Mesenteric fat pad (tissue), 1 donor: ENCODE measurements at places on chromosomes 2 and 18. TPM values are rescaled to one million over a fixed set of nuclear protein-coding genes. Genes with fewer than 3 reads are reported as not detected.

DNA sequence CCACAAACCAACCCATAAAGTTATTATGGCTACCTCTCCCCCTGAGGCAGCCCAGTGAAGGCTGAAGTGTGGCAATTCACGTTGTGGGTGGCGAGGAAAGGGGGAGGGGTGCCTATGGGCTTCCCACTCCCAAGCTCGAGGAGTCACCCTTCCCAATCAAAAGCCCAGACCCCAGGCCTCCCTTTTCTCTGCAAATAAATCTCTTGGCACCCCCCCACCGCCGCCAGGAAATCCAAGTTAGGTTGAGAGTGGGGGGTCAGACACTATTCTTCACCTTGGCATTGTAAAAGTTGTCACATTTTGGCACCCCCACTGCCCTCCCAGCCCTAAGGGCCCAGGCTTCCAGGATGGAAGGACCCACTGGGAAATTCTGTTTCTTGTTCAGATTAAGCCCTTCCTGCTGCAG, 6.9 kb downstream of the ANKRD53 start:
- DNase-seq = peak; percentile 57

GRCh38 chr2:168053676-168054075, 193.7 kb downstream of the STK39 start:
- DNase-seq = no peak

Gene CDK15
- 1.9 TPM for total RNA-seq

Gene HOXD8
- 13.3 TPM for total RNA-seq

Gene BCL2
- total RNA-seq = 58.7 TPM

DNA sequence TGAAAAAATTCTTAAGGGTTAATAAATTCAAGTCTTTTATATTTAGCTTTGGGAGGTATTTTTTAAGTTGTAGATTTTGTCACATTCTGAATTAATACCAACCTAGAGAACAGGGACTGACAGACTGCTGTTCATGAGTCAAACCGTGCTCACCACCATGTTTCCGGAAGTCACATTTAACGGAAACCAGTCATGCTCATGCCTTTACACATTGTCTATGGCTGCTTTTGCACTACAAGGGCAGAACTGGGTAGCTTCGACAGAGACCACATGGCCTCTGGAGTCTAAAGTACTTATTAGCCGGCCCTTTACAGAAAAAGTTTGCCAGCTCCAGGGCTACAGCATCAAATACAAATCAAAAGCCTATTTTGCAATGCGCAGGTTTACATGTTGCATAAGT, 33.3 kb downstream of the LONRF2 start:
- DNase-seq = no peak

Gene NEUROD1
- total RNA-seq = not detected

DNA sequence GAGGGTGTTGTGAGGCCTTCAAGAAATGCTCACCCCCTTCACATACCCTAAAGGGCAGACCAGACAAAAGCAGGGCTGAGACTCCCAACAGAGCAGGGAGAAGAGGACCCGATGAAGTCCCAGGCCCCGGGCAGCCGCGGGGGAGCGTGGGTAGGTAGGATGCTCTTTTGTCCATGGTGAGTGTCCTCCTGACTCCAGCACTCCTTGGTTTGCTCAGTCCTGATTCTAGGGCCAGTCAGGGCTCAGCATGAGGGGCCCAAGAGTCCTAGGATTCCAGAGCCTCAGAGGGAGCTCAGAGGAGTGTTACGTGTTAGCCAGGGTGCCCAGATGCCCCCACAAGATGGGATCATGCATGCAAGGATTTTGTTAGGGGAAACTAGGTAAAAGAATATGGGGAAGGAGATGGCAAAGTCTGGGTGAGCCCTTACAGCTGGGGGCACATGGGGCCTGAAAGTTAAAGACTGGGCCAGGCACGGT, 64.8 kb downstream of the SMAD7 start:
- DNase-seq = peak; percentile 67

DNA sequence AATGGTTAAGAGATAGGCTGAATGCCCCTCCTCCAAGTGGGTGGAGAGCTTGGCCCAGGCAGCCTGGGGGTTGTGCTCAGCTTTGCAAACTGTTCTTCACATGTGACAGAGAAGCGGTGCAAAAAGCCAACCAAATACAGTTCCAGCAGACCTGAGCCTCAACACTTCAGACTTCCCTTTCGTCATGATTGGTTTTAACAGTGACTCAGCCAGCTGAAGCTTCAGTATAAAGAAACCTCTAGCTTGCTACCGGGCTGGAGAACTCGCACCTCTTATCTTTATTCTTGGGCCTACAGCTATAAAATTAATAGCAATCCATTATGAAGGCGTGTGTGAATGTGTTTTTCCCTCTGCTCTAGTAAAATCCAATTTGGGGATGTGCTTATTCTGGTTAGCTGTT, 20.0 kb downstream of the SETBP1 start:
- no peak for DNase-seq

Gene CHRNG
- not detected for total RNA-seq

Gene EFHD1
- 18.0 TPM for total RNA-seq

- DNase-seq = no peak
Measured at GRCh38 chr18:11511434-11512095, 97.8 kb upstream of the SLC35G4 start.

Gene SLC19A3
- 349 TPM for total RNA-seq

GRCh38 chr2:85719609-85720240, 25.6 kb downstream of the GNLY start:
- peak; percentile 53 for DNase-seq

- DNase-seq = no peak
Measured at GRCh38 chr18:2540575-2540974, 30.7 kb downstream of the METTL4 start.

DNA sequence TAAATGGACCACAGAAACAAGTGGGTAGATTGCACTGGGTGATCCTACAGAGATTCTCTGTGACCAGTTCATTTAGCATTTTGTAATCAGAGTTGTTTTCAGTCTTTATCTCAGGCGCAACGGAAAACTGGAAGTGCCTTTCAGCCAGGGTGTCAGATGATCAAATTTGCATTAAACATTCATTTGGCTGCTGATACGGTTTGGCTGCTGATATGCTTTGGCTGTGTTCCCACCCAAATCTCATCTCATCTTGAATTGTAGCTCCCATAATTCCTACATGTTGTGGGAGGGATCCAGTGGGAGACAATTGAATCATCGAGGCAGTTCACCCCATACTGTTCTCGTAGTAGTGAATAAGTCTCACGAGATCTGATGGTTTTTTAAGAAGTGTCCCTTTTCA, 1396.1 kb upstream of the TMEFF2 start:
- no peak for DNase-seq

- no peak for DNase-seq
Measured at GRCh38 chr2:133123393-133123792, 444.9 kb downstream of the NCKAP5 start.

Gene SKOR2
- total RNA-seq = not detected

Gene VWC2L
- not detected for total RNA-seq

Gene AMER3
- total RNA-seq = not detected

Gene OR6B2
- not detected for total RNA-seq

DNA sequence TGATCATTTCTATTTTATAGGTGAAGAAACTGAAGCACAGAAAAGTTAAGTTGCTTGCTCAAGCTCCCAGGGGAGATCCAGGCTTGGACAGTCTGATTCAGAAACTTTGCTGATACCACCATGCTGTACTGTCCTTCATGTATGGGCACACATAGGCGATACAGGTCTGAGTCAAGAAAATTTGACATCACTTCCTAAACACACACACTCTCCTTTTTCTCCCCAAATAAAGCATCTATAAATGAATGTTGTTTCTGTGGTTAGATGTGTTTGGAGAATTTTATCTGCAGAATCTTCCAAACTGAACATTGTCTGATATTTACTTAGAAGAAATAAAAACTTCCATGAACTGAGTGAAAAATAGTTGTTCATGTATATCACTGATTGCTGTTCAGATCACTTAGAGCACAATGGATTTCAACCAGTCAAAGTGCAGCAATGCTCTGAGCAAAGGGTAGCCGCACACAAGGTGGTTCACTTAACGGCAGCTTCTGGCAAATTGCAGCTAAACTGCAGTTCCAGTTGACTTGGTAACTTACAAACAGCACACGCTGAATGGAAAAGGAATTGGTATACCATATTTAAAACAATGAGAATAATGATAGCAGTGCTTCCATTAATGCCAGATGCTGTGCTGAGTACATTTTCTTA, 10.0 kb upstream of the AGFG1 start:
- no peak for DNase-seq

Gene ALPI
- total RNA-seq = 0.71 TPM

Gene LANCL1
- total RNA-seq = 32.8 TPM

- DNase-seq = no peak
Measured at GRCh38 chr2:149816756-149817551, 229.4 kb upstream of the MMADHC start.

Gene KCNJ3
- total RNA-seq = not detected

Gene ARHGAP15
- 11.6 TPM for total RNA-seq

- DNase-seq = no peak
Measured at GRCh38 chr18:76318607-76319006, 176.4 kb downstream of the ZNF516 start.

Gene PIEZO2
- 3.1 TPM for total RNA-seq

GRCh38 chr2:181723731-181724130, 43.4 kb upstream of the NEUROD1 start:
- no peak for DNase-seq

DNA sequence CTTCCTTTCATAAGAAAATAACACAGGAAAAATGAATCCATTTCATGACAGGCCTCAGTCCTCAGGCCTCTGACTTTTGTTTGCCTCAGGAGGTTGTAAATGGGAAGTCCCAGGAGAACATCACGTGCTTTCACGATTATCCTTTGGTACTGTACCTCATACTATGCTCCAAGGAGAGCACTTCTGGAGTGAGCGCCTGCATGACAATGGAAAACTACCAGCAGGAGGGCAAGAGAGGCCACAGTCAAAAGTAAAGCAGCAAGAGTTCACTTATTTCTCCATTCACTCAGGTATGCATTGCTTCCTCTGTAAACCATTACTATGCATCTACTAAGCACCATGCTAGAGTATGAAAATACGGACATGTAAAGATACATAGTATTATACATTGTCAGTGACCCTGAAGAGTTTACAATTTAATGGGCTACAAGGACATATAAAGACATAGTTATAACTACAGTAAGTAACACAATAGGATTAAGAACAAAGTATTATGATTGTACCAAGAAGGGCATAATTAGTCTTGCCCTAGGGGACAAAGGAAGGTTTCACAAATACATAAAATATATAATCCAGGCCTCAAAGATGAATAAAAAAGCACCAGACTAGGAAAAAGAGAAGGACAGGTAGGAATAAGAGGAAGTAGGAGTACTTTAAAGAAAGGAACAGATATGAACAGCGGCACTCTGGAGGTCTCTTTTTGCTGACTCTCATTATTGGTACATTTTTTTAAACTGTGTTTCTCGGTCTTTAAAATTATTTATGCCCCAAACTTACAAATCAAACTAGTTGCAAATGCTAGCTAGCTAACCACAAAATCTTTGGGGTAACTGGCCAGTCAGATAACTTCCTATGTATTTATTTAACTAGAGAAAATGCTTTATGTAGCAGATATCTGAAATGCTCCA, 806.7 kb downstream of the NRXN1 start:
- DNase-seq = no peak

- DNase-seq = no peak
Measured at GRCh38 chr2:212005085-212005671, 533.4 kb downstream of the ERBB4 start.

DNA sequence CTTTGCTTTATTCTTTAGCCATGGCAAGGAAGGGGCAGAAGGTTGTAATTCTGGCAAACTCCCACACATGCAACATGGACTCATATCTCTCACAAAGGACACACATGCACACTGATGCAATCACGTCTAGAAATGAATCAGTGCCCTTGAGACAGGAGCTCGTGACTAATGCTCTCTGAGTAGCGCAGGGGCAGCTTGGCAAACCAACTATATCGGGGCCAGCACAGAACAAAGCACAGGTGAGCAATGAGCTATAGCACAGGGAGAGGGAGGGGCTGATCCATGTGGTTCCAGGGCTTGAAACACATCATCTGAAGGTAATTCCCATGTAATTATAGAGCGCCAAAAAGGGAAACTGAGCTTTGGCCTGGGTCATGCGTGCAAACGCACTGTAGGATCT, 165.2 kb upstream of the KLF7 start:
- DNase-seq = no peak

DNA sequence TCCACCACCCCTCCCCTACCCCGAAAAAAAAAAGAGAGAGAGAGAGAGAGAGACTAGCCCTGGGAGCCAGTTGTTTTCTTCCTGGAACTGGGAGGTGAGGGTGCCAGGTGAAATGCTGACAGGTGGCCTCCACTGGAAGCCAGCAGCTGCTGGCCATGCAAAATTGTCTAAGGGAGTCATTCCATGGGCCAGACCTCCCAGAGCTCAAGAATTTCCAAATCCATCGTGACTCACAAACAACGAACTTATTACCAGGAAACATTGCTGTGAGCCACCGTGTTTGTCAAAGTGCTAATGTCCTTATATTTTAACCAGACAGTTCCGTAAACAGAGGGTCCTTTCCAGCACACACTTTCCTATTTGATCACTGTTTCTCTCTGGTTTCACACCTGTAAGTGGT, 68.5 kb upstream of the PID1 start:
- no peak for DNase-seq

GRCh38 chr2:86223927-86224560, 24.8 kb downstream of the MRPL35 start:
- no peak for DNase-seq

Gene LOXHD1
- total RNA-seq = 2.3 TPM

Gene CHRND
- not detected for total RNA-seq

GRCh38 chr2:119389615-119390306, 23.0 kb downstream of the DBI start:
- peak; percentile 45 for DNase-seq

GRCh38 chr2:224723586-224724217, 7.5 kb upstream of the CCDC195 start:
- DNase-seq = no peak

DNA sequence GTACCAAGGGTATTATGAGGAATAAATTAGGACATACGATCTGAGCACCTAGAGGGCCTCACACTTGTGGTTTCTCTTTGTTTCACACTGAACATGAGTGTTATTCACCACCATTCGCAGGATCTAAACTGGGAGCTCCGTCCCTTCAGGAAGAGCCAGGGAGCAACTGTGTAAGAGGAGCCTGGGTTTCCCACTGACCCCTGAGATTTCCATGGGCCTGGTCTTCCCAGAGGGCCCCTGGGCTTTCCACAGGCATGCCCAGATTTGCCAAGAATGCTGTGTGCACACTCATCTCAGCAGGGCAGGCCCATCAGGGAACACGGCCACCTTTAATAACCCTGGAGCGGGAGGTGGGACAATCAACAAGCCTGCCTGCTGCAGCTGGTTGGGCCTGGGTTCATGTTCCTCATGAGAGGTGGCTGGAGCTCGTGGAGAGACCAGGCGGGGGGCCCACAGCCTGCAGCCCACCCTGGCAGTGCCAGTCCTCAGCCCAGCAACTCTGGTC, 416.8 kb upstream of the MYT1L start:
- no peak for DNase-seq

DNA sequence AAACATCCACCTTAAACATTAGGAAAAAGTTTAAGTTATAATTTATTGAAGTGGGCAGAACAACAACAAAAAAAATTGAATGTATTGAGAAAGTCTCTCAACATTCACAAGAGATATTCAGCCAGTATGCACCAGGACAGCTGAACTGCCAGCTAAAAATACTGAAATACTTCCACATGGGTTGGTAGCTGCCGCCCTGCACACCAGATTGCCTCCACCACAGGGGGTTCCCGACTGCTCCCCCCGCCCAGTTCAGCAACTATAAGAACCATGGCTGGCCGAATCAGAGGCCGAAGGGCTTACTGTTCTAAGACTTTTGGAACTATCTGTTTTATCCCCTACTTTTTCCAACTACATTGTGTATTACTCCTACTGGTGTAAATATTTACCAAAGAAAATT, 150.0 kb upstream of the LRP1B start:
- no peak for DNase-seq

- no peak for DNase-seq
Measured at GRCh38 chr18:69874058-69874457, 73.6 kb downstream of the CD226 start.
